ENCODE measurements at places on chromosomes 1 and 21.

DNA sequence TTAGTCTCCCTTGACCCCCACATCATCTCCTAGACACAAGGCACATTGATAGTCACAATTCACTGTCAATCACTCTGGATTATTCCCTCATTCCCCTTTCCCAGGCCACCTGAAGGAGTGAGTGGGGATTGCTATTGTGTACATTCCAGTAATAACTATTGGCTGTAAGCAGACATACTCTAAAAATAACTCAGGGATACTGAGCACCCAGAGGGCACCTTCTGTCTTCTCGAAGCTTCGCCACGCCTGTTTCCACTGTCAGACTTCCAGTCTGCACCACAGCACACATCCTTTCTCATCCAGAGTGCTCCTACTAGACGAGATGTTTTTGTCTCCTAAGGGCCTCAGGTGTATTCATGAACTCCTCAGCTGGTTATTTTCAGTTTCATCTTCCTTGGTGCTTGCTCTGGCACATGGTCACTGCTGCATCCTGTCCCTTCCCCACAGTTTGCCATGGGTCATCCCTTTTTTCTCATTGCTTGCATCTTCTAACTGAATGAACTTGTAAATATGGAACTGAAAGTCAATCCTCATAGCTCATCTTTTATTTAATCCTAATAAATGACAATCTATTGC lies 848 bp upstream of the APOBEC4 start:
- no peak for DNase-seq

GRCh38 chr1:165369255-165369848 lies 12.8 kb upstream of the LMX1A start:
- DNase-seq = no peak

- DNase-seq = no peak
Measured at GRCh38 chr1:240314845-240315801, 223.4 kb downstream of the FMN2 start.

DNA sequence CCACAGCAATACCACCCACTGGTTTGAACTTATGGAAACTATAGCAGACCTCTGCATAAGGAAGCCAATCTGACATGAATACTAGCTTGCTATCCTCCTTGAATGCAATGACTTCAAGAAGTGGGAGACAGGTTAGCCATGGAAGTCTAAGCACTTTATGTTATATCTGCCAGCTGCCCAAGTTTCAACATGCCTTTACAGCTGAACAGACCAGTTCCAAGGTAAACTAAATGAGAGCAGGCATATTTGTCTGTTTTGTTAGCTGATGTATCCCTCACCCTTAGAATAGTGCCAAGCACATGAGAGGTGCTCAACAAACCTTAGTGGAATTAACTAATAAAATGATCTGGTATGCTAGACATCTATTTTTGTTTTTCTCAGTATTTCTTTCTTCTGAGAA lies 65.1 kb downstream of the ALG14 start:
- no peak for DNase-seq

GRCh38 chr1:40036574-40036973 lies 4.0 kb upstream of the CAP1 start:
- no peak for DNase-seq

- DNase-seq = no peak
Measured at GRCh38 chr21:33268737-33269441, 2.7 kb downstream of the IL10RB start.

DNA sequence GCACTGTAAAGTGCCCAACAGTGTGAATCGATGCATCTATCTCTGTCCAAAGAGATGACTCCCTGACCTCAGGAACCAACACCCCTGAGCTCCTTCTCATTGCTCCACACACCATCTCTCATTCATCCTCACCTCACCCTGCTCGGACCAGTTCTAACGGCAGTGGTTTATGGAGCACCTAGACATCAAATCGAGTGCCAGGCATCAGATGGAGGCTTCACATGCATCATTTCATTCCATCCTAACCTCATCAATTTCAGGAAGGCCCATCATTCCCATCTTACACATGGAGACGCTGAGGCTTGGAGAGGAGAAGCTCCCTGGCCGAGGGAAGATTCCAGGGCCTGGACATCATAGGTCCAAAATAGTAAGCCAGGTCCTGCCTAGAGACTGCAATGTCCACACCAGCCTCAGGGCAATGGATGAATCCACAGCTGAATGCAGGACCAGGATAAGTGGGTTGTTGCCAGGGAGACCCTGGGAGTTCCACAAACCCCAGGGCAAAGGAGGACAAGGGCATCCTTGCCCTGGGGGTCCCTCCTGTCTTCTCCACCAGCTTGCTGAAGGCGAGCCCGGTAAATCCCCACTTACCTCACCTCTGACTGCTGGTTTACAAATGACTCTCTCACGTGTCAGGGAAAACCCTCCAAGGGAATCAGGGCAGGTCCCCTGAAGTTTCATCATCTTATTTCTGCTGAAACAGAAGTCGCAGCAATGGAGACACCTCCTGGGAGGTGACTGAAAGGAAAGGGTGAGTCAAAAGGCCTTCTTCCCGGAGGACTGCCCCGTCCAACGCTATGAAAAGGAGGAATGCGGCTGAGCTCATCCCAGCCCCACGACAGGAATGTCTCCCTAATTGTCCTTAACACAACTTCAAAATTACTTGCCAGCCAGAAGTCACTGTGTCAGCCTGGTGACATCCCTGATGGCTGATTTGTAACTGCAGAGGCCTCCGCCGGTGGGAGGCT lies 9.0 kb upstream of the IFFO2 start:
- no peak for DNase-seq

DNA sequence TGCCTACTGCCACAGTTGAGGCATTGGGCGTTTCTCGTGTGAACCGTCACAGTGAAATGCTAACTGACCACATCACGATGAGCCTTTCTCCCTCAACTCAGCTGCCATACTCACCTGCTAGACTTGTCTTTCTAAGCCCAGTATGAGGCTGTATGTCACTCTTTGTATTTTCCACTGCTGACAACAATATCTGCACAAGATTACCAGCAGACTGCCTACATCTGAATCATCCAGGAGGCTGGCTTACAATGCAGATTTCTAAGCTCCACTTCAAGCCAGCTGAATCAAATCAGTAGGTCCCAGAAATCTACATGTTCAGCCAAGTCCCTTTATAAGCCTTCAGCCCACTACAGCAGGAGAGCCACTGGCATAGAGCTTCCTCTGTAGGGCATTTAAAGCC lies 355.0 kb upstream of the DUSP10 start:
- no peak for DNase-seq

DNA sequence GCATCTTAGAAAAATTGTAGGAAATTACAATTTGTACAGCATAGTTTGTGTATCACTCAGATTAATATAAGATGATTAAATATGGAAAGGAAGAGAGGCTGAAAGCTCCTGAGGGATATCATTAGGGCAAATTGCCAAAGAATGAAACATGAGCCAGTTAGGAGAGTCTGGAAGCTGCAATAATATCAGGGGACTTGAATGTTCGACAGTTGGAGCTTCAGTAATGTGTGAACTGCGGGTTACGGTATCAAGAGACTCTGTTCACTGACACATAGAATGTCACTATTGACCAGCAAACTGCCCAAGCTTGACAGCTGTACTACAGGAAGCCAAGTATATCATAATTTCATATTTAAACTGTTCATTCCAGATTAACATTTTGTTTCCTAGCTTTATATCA lies 157.2 kb downstream of the DENND1B start:
- no peak for DNase-seq

GRCh38 chr1:179287946-179288345 lies 5.7 kb upstream of the SOAT1 start:
- no peak for DNase-seq

DNA sequence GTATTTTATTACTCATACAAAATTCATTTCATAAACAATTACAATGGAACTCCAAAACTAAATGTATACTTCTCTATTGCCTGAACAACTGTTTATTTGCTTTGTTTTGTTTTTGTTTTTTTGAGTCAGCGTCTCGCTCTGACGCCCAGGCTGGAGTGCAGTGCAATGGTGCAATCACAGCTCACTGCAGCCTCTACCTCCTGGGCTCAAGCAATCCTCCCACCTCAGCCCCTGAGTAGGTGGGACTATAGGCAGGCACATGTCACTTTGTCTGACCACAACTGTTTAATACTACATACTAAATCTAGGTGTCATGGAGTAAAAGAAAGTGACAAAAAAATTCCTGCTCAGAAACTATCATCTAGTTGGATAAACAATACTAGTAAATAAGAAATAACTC lies 49.3 kb downstream of the RAB3GAP2 start:
- no peak for DNase-seq

DNA sequence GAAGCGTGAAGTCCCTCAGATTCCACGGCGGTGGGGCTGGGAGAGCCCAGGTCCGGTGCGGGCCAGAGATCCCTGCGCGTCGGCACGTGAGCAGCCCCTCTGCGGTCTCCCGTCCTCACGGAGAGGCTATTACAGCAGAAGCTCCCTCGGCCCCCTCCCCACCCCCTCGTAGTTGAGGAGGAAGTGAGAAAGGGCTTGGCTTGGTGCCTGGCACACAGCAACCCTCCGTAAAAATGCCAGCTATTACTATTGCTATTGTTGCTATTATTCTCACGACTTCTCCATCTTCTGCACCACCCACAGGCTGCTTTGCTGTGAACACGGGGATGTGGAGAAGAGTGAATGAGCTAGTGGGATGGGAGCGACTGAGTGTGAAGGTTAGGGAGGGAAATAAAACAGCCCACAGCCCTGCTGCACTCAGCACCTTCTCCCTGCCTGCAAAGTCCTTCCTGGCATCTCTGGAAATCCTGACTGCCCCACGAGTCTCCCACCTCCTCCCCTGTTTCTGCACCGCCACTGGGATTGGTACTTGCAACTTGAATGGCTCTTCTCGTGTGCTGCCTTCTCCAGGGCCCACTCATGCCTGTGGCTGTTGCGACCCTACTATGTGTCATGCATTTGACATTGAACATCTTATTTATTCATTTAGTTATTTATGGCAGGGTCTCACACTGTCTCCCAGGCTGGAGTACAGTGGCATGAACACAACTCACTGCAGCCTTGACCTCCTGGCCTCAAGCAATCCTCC lies 26.6 kb downstream of the ZBTB18 start:
- DNase-seq = no peak

- no peak for DNase-seq
Measured at GRCh38 chr1:52502789-52503188, 50.1 kb downstream of the TUT4 start.

- no peak for DNase-seq
Measured at GRCh38 chr1:112927462-112927990, 28.5 kb downstream of the SLC16A1 start.

DNA sequence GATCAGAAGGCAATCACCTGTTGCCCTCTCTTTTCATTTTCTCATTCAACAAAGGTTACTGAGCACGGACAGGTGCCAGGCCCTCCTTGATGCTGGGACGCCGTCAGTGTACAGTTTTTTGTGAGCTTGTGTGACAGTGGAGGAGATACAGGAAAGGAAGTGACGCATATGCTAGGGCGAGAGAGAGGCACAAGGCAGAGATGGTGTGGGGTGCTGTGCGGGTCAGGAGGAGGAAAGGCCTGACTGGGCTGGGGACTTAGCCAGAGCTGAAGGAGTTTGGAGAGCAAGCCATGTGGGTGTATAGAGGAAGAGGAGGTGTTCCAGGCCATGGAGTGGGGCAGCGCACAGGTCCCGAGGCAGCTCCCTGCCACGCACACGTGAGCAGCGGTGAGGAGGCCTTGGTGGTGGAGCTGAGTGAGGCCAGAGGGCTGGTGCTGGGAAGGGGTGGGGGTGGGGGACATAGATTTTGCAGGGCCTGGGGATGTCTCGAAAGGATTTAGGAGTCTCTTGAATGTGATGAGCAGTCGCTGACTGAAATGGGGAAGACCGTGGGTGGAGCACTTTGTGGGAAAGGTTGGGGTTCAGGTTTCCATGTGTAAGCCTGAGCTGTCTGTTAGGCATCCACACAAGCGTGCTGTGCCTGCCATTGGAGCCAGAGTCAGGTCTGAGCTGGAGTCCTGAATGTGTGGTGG lies 46.0 kb downstream of the TRAPPC10 start:
- DNase-seq = no peak

DNA sequence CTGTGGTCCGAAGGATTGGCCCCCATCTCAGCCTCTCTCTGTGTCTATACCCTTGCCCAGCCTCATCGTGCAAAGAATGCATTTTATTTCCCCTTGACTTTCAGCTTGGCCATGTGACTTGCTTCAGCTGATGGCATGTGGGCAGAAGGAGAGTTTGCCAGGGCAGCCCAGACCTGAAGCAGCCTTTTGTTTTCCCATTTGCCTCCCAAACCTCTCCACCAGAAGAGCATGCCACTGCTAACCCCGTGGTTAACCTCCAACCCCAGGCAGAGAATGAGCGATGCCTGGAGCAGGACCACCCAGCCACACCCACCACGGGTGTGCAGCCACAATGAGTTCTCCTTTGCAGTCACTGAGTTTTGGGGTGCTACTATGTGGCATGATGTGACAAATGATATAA lies 136.4 kb downstream of the SETD4 start:
- no peak for DNase-seq

DNA sequence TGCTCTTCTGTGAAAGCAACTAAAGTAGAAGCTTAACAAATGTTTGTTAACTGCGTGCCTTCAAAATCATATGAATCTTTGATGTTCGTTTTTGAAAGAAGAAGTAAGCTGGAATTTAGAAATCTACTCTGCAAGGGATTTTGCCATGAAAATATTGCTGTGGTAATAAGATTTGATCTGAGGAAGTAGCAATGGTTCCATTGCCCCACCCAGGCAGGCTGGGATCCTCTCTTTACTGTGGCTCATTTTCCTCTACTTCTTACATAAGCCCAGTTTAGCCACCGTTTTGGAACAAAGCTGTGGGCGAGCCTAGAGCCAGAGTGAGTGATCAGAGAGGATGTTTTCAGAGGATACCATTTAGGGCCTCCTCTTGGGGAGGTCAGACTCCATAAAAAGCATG lies 20.3 kb upstream of the PTGFRN start:
- DNase-seq = no peak

GRCh38 chr1:47875831-47876586 lies 121.2 kb downstream of the TRABD2B start:
- no peak for DNase-seq

GRCh38 chr1:116878804-116879477 lies 30.8 kb upstream of the PTGFRN start:
- no peak for DNase-seq

- no peak for DNase-seq
Measured at GRCh38 chr1:180175291-180175690, 20.6 kb downstream of the QSOX1 start.

- DNase-seq = no peak
Measured at GRCh38 chr21:42956824-42957630, 17.3 kb upstream of the PKNOX1 start.

DNA sequence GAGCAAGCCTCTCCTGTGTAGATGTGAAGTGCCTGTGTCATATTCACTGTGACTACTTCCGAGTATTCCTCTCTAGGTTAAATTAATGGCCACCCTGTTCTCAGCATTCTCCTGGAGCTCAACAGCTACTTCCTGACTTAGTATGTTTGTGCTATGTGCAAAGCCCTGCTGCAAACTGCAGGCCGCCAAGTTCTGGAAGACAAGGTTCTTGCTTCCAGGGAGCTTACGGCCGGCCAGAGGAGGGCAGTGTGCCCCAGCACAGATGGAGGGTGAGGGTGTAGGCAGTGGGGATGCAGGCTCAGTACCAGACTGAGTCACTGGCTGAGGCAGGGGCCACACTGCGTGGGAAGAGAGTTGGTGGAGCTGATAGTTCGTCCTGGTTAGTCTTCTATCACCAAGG lies 43.2 kb downstream of the ELK4 start:
- DNase-seq = no peak
